Activated CD8-positive, alpha-beta T cell treated with anti-CD3 and anti-CD28 coated beads for 36 hours (primary cell): ENCODE measurements at places on chromosomes 4 and X. TPM values are rescaled to one million over a fixed set of nuclear protein-coding genes. Genes with fewer than 3 reads are reported as not detected.

The UGT8 gene
- 0.14 TPM for total RNA-seq

The FAAH2 gene
- total RNA-seq: 1.7 TPM

The HSFX2 gene
- total RNA-seq: not detected

The TBC1D25 gene
- total RNA-seq: 11.4 TPM

The MAGEB10 gene
- not detected for total RNA-seq

The GPR82 gene
- 0.38 TPM for total RNA-seq

The FABP2 gene
- not detected for total RNA-seq

The PAGE1 gene
- total RNA-seq: not detected

DNA sequence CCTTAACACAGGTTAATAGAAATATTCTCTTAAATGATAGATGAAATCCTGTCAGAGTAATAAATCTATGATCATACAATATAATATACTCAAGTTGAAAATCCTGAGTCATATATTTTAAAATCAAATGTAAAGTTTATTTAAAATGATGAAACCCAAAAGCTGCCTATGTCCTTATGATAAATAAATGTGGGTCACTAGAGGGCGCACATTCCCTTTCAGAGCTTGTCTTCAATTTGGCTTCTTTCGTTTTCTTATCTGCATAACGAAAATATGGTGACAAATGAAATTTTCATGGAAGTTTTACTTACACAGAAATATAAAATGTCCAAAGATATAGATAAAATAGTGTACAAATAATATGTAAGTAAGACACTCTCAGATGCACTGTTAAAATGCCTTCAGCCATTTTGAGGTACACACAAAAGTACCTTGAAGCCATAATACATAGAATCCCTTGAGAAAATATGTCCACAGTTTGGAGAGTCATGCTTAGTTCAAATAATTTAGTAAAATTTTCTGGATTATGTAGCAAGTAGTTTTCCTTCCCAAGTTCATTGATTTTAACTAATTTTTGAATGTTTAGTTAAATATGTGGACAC, 680.4 kb downstream of the DMD start:
- DNase-seq: peak; percentile 35

- DNase-seq: no peak
Measured at GRCh38 chrX:12843668-12844279, 23.1 kb upstream of the TLR7 start.

DNA sequence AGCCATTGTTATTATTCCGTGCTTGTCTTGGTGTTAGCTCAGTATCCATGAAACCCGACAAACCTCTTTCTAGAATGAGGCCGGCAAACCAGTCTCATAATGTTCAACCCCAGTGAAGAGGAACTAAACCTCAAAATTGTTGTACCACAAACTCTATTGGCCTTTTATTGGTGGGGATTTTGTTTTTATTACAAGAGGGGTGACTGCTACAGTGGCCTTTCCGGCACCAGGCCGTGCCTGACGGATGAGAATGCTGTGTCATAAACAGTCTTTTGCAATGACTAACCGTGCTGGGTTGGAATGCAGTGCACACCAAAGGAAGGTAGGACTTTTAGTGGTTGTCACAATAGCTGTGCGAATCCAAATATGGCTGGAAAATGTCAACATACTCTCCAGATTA, 60.8 kb downstream of the SHROOM2 start:
- no peak for DNase-seq

- no peak for DNase-seq
Measured at GRCh38 chr4:4836044-4836443, 23.4 kb upstream of the MSX1 start.

DNA sequence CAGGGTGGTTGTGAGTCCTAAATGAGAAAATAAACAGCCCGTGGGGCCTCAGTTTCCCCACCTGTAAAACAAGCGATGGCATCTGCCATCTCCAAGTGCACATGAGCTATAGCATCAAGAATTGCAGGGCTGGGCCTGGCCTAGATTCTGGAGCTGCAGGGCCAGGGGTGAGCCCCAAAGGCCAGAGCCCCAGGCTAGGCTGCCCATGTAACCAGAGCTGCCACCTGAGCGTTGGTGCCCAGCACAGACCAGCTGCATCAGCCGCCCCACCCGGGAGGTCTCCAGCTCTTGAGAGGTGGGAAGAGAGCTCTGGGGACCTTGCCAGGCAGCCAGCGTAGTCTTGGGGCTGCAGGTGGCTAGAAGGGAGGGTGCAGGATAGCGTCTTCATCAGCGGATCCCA, 27.0 kb upstream of the GPR78 start:
- DNase-seq: no peak

GRCh38 chr4:48227662-48228061, 42.0 kb downstream of the TEC start:
- DNase-seq: peak; percentile 6

DNA sequence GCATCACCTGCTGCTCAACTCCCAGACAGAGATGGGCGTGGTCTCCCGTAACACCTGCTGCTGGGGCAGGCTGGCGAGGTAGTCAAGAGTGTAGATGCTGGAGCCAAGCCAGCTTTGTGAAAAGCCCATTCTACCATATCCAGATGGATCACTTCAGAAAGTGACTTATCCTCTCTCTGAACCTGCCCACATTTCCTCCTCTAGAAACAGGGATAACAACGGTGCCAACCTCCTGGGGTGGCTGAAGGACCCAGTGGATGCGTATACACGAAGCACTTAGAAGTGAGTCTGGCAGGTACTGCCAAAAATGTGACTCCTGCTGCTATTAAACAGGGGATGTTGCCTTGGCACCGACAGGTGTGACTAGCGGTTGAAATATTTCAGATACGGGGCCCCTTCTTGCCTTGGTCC, 95.8 kb downstream of the SORBS2 start:
- DNase-seq: no peak

DNA sequence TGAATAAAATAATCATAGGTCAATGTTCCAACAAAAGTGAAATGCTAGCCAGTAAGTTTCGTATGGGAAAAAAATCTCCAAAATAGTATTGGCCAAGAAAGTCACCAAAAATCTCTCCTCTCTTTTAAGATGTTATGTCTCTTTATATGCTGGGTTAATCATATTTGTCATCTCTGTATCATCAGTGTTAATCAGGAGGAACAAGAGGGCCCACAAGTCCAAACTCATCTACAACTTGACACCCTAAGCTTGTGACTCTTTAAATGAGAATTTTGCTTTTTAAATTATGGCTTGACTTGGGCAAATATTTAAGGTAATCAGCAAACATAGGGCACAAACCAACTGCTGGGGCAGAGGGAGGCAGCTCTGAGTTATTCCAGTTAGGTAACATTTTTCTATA, 75.5 kb downstream of the AMMECR1 start:
- DNase-seq: no peak

- no peak for DNase-seq
Measured at GRCh38 chr4:162866565-162866964, 300.1 kb downstream of the NAF1 start.

DNA sequence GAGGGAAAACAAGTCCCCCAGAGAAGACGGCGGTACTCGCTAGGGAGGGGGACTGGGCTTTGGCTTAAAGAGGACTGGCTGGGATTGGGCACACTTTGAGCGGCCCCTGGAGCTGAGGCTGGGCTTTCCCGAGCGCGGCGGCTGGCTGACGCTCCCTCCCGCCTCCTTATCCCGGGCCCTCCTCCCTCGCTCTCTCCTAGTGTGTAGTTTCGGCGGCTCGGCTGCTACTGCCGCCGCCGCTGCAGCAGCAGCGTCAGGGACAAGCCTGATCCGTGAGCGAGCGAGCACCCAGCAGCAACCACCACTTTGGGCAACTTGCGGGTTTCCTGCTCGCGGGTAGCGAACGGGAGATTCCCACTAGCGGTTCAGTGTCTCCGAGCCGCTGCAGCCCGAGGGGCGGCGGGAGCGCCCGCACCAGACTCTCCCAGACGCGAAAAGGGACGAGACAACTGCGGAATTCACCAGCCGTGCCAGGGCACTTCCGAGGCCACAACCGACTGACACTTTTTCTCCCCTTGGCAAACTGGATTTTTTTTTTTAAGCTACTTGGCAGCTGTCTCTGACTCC, 632 bp upstream of the PCDH7 start:
- DNase-seq: peak; percentile 4

DNA sequence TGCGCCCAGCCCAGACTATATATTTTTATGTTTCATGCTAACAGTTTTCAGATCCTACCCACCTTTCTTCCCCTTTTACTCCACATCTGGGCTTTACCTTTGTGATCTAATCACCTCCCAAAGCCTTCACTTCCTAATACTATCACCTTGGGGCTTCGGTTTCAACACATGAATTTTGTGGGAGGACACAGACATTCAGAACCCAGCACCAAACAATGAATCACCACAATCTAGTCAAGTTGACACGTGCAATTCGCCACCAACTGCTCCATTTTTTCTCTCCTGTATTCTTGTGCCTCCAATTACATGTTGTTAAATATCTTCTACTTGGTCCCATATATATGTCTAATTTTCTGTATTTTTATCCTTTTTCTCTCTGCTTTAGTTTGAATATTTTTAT, 41.8 kb upstream of the STX18 start:
- no peak for DNase-seq

- DNase-seq: no peak
Measured at GRCh38 chr4:6773616-6774540, 8.6 kb upstream of the KIAA0232 start.

- DNase-seq: no peak
Measured at GRCh38 chr4:65696436-65696835, 26.1 kb upstream of the EPHA5 start.

DNA sequence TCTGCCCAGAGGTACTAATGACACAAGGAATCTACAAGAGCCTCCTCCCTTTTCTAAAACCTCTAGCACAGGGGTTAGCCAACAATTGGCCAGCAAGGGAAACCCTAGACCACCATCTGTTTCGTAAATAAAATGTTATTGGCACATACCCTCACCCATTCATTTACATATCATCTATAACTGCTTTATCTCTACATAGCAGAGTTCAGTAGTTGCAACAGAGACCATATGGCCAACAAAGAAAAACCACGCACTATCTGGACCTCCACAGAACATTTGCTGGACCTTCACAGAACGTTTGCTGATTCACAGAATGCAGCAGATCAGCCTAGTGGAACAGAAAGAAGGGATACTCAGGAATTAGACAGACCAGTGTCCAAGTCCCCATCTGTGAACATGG, 9.4 kb downstream of the SLC2A9 start:
- no peak for DNase-seq

DNA sequence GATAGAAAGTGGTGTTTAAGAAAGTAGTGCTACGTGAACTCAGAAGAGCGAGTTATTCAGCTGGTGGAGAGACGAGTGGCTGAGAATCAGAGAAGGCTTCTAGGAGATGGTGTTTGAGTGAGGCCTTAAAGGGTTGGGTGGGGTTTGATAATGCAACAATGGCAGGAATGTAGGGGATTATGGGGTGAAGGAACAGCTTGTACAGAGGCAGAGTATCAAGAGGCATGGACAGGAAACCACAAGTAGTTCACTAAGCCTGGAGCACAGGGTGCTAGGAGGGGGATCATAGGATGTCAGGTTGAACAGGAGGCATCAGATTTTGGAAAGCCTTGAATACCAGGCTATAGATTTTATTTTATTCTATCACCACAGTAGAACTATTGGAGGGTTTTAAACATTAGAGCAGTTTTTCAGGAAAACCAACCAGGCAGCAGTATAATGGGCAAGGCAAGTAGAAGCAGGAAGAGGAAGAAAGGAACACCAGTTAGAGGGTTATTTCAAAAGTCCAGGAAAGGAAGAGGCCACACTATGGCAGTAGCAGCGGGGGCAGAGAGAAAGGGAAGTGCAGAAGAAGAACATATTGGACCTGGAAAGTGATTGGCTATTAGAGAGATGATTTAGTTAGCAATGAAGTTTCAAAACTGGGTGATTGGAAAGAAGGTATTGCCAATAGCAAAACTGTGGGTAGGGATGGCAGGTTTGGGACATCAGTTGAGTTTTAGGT, 99.2 kb downstream of the DOCK11 start:
- no peak for DNase-seq

GRCh38 chr4:169927280-169927679, 98.9 kb downstream of the MFAP3L start:
- DNase-seq: no peak

DNA sequence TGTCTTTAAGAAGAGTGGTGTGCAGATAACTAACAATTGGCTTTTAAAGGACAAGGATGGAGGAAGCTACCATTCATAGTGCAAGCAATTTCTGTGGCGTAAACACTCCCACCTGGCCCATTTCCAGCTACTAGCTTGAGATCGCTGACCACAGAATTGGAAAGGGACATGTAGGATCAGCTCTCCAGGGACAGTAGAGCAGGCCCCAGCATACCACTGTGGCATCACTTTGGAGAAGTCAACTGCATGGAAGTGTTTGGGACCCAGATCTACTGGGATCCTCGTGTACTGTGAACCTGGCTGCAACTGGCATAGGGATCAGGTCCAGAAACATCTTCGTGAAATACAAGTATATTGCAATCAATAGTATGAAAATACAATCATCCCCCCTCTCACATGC, 515.0 kb downstream of the INPP4B start:
- no peak for DNase-seq

DNA sequence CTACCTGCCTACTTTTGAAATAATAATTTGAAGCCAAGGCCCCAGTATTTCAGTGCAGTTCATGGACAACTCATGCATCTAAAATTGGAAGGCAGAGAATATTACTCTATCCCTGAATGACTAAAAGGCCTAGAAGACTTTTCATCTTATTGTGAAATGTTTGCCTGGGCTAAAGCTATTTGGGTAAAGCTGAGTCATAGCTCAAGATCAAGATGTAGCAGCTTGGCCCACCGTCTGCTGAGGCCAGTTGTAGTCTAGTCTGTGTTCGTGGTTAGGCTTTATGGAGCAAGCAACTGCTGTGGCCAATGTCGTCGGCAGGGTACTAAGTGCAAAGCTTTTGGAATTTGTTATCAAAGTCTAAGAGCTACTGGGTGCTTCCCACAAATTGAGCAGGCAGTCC, 929.1 kb downstream of the RAB28 start:
- DNase-seq: no peak

DNA sequence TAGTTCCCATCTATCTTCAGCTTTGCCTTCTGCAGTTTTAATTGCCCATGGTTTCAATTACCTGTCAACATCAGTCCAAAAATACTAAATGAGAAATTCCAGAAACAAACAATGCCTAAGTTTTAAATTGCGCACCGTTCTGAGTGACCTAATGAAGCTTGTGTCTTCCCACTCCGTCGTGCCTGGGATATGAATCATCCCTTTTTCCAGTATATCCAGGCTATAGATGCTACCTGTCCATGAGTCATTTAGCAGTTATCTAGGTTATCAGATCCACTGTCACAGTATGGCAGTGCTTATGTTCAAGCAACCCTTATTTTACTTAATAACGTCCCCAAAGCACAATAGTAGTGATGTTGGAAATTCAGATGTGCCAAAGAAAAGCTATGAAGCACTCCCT, 363.6 kb upstream of the FAM241A start:
- DNase-seq: no peak
